SJCRH30 (cell line): ENCODE measurements at places on chromosomes 5 and 9.

DNA sequence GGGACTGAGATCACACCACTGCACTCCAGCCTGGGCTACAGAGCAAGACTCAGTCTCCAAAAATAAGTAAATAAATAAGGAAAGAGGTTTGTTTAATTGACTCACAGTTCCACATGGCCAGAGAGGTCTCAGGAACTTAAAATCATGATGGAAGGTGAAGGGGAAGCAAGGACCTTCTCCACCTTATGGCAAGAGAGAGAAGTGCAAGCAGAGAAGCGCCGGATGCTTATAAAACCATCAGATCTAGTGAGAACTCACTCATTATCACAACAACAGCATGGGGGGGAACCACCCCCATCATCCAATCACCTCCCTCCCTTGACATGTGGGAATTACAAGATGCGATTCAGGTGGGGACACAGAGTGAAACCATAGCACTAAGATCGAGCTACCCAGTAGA is 22.8 kb upstream of the RGMB start:
- peak; percentile 34 for DNase-seq

- no peak for DNase-seq
Measured at GRCh38 chr5:561408-561807, 37.2 kb upstream of the SLC9A3 start.

- no peak for DNase-seq
Measured at GRCh38 chr5:139961435-139962157, 81.5 kb downstream of the NRG2 start.

DNA sequence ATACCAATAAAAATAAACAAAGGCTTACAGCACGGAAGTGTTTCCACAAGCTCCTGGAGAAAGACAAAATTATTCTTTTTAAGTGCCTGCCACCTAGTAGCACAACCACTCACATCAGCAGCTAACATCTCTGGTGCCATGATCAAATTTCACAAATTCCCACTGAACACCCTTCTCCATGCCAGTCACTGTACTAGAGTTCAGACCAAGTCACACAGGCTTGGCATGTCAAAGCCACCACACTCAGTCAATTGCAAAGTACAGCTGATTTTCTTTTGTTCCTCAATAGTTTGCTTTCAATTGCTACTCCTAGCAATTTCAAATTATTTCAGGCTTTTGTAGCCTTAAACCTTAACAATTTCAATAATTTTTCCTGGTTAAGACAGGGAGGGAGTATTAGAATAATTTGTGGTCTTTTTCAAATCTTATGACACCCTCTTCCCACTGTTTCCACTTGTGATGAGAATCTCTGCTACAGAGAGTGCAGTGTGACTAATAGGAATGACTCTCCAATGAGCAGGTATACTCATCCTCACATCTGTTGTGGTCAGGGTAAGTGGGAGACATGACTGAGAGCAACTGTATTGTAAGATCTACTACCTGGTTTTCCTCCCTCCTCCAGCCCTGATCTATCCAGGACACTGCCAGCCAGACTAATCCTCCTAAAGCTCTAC is 46.2 kb downstream of the RNF145 start:
- peak; percentile 70 for DNase-seq

DNA sequence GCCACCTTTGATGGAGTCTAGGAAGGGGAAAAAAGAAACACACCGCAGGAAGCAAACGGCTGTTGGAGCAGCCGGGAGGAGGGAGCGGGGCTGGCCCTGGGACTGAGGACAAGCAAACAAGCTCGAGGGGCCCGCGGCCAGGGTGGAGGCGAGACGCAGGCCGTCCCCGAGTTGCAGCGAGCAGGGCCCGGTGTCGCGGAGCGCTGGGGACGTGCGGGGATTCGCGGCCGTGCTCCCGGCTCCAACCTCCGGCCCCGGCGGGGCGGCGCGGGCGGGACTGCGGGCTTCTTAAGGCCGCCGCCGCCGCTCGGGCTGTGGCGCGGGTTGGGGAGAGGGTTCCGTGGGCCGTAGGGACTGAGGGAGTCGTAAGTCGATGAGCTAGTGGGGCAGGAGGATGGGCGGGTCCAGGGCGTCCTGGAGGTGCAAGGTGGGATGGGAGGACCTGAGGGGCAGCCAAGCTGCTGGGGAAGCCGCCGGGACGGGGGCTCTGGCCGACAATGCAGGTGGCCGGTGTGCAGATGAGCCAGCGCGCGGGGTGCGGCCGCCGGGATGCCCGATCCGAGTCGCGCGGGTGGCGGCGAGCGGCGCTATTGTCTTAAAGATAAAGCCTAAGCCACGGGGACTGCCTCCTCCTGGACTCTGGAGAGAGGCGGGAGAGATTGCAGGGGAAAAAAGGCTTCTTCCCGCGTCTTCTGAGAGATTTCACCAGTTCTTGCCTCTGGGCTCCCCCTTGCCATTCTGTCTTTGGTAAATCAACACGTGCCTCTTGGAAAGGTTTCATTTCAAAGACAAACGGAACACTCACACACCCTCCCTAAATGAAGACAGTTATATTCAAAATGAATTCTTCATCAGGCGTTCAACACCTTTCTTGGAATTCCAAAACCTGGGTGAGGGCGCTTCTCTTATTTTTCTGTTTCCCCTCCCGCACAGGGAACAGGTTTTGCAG is 1.6 kb upstream of the HAPLN1 start:
- peak; percentile 76 for DNase-seq

GRCh38 chr5:157342822-157343402 is 77.0 kb downstream of the CYFIP2 start:
- peak; percentile 49 for DNase-seq

- DNase-seq, result peak; percentile 68
Measured at GRCh38 chr9:38386319-38386895, 6.1 kb upstream of the ALDH1B1 start.

DNA sequence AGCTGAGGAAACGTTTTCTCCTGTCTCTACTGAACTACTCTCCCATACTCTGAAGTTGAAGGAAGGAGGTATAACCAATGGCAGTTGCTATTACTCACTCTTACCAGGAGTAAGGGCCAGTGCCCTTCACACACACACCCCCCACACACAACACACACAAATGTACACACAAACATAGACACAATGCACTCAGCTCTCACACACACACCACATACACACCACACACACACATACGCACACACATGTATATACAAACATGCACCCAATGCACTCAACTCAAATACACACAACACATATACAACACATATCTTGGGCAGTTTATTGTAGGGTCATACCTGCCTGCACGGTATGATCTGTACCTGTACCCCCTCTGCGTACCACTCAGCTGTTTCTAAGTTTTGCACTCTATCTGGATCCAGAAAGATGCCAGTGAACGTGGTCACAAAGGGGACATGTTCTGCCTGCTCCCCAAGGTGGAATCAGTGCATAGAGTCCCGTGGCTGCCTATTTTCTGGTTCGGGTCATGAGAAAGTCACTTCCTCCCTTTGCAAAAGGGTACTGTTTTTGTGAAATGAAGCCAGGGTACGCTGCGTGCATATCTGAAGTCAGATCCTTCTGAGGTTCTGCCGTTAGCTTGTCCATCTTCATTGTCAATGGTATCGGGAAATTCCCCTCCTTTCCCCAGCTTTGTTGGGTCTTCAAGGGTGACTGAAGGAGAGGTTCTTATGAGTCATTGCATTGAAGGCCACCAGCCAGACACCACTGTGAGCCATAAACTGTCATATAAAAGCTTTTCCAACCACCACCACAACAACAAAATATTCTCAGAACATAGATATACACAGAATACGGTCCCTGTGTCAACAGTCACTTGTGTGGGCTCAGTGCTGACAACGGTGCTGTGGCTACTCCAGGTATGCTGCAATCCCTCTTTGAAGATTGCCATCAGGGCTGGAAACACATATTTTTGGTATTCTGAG is 131.9 kb downstream of the UGCG start:
- no peak for DNase-seq

GRCh38 chr5:169538944-169539343 is 44.6 kb upstream of the SPDL1 start:
- no peak for DNase-seq

DNA sequence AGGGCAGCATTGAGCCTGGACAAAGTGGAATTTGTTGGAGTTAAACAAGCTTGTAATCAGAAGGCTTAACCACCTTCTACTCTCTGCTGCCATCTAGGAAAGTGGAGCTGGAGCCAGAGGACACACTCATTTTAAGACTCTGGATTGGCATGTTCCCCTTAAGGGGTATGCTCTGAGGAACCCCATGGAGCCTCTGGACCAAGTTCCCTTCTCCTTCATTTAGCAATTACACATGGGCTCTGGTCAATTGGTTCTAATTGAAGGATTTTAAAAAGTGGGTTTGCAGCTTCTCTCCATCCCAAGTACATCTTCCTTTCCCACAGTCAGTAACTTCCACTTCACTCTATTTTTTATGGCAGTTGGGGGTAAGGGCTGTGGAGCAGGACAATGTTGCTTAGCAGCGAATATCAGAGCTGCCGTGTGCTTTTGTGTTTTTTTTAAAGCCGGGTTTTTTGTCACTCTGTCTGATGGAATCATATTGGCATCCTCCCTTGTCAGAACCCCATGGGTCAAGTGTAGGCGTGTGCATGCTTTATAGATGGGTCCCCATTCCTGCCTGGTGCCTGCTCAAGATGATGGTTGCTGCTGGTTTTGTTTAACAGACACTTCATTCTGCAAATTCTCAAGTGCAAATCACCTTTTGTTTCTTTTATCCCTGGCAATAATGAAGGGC is 330.7 kb upstream of the ADAMTSL1 start:
- no peak for DNase-seq

DNA sequence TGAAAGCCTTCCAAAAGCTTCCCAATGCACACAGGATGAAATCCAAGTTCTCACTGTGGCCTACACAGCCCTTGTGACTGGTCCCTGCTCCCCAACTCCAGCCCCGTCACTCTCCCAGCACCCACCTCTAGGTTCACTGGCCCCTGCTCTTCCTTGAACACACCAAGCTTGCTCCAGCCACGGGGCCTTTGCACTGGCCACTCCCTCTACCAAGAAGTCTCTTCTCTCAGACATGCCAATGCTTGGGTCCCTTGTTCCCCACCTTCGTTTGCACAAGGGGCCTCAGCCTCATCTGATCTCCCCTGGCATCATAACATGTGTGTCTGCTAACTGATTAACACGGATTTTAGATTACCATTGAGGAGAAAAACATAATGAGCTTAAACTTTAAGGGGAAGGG is 56.0 kb downstream of the ROR2 start:
- DNase-seq, result no peak

- DNase-seq, result no peak
Measured at GRCh38 chr9:117763314-117763713, 59.1 kb downstream of the TLR4 start.

GRCh38 chr9:76905791-76906646 is at the start of gene PRUNE2:
TSS of gene PRUNE2 (minus strand) at chr9:76906114. CDS start at chr9:76905963, 151 bp downstream.
- peak; percentile 87 for DNase-seq

GRCh38 chr9:107193251-107193650 is 89.8 kb upstream of the RAD23B start:
- no peak for DNase-seq

DNA sequence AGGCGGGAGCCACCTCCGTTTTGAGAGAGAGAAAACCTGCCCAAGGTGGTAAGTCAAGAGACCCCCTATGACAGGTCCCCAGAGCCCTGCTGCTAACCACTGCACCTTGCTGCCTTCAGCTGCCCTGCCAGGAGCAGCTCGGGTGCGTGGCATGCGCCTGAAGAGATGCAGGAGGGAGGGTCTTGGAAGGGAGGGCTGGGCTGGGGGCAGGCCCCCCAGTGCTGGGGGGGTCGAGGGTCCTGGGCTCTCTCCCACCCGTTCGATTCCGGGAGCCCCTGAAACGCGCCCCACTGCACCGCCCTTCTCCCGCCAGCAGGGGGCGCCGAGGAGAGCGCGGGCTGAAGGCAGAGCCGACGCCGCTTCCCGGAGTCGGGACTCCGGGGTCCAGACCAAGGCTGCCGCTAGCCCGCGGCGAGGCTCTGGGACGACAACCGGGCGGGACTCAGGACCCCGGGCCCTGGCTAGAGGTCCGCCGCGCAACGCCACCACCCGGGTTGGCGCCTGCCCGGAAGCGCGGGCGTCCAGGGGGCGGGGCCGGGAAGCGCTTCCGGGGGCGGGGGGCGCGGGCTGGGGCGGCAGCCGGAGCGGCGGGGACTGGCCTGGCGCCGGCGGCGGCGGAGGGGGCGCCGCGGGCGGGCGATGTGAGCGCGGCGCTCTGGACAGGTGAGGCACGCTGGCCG is at the start of gene ZBTB34:
TSS of gene ZBTB34 (plus strand) at position 563 of the 680 bp plus-strand sequence. CDS start 18,761 bp downstream, outside the sequence.
- peak; percentile 76 for DNase-seq

DNA sequence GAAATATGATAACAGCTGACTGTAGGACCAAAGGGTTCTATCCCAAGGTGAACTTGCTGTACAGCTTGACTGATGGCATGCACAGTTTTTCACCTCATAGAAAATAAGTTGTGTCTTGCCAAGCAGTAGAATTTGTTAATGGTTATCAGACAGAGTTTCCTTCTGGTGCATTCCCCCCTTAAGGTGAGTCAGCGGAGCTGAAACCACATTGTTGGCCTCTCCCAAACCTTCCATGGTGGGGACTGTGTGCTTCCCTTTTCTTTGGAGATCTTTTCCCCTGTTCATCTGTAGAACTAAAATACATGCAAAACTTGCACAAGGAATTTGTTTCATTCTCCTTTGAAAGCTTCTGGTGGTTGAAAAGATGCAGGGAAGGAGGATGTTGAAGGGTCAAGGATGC is 179.8 kb downstream of the FGF1 start:
- no peak for DNase-seq

- DNase-seq, result no peak
Measured at GRCh38 chr5:142800776-142801494, 30.8 kb downstream of the ARHGAP26 start.

GRCh38 chr5:78644741-78645300 is 3.8 kb downstream of the LHFPL2 start:
- no peak for DNase-seq

DNA sequence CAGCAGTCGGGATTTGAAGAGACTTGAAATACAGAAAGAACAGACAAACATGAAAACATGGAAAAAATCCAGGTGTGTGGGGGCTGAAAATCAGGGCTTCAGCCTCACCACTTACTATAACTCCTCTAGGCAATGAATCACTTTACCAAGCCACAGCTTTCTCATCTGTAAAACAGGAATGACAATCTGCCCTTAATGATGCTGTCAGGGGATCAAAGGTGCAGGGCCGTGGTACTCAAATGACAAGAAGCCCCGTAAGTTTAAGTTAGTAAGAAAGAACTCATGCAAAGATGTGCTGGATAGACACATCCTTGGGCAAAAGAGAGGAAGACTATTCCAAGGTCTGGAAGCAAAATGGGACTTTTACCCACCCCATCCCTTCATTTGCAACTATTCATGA is 34.7 kb downstream of the FBXW2 start:
- no peak for DNase-seq

GRCh38 chr5:93603078-93603792 is 20.2 kb downstream of the NR2F1 start:
- no peak for DNase-seq

- no peak for DNase-seq
Measured at GRCh38 chr5:95392593-95393182, 1.5 kb downstream of the FAM81B start.

GRCh38 chr9:131214286-131214856 is 61.9 kb downstream of the FAM78A start:
- no peak for DNase-seq
